ENCODE measurements at places on chromosomes 2 and 18.

GRCh38 chr2:210366675-210367080, 51.7 kb upstream of the MYL1 start:
- no peak for DNase-seq

- no peak for DNase-seq
These were observed 10.6 kb upstream of the ABCA12 start for GRCh38 chr2:215149060-215149459.

DNA sequence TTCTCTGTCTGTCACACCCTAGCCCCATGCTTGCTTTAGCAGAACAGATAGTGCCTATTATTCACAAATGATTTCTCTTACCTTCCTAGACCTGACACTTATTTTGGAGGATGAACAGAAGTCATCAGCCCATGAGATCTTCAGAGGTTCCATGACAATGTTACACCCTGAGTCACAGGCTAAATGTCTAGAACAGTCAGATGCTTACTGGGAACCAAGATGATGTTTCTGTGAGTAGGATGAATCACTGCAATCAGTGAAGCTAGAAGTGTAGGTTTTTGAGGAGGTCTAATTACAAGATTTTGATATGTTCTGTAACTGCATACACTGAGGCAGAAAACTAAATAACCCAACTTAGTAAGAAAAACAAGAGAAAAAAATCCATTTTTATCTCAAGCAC, 123.0 kb upstream of the THUMPD2 start:
- DNase-seq: no peak

DNA sequence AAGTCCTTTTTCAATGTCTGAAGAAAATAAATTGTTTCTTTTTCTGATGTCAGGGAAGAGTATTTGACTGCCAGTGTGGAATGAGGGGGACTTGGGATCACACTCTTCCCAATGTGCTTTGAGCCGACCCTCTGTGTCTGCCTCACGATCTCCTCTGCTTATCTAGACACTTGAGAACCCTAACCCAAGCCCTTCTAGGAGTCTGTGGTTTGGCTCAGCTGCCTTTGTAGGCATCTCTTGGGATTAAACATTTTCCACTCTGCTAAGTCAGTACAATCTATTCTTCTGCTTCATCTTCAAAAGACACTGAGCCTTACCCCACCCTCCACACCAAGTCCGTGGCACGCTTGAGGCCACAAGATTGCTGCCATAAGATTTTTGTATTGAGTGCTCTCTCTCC, 19.4 kb downstream of the FAM110C start:
- DNase-seq: no peak

DNA sequence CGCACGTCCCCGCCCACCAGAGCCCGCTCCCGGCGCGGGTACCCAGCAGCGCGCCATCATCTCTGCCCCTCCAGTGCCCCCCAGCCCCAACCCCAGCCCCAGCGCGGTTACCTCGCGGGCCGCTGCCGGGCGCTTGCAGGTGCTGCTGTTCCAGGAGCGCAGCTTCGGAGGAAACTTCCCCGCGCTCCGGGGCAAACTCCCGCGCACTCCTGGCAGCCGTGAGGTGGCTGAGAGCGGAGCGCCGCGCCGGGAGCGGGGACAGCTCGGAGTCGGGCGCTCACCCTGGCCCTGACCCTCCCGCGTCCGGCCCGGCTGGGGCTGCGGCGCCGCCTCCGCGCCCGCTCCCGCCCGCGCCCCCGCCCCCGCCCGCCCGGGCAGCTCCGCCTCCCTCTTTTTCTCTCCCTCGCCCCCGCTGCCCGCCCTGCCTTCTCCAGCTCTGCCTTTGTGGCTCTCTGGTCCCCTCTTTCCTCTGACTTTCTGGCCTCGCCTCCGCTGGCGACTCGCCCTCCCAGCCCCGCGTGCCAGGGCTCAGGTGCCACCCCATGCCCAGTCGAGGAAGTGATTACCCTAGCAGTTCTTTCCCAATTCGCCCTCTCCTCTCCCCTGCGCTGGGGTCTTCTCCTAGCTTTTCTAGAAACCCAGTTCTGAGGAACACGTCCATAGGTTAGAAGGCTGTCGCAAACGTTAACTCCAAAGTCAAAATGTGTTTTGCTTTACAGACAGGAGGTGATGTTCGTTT, at the start of gene CHST9:
CHST9 (minus strand) TSS at position 284 of the 739 bp plus-strand sequence. CDS start 42,499 bp downstream, outside the sequence.
- no peak for DNase-seq

GRCh38 chr2:127811397-127812321, 688 bp upstream of the WDR33 start:
- no peak for DNase-seq

GRCh38 chr2:108139521-108139920, 100.2 kb upstream of the SULT1C3 start:
- no peak for DNase-seq

DNA sequence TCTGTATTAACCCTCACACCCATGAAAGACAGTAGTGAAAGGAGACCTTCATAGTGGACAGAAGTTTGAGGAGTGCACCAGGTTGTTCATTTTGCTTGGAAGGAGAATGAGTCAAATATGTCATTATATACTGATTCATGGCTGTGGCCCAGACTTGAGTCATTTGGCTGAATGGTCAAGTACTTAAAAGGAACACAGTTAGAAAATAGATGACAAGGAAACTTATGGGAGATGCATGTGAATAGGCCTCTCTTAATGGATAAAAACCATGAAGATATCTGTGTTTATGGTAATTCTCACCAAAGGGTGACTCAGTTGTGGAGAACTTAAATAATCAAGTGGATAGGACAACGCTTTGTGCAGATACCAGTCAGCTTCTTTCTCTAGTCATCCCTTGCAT, 524.7 kb upstream of the CNTNAP5 start:
- no peak for DNase-seq

DNA sequence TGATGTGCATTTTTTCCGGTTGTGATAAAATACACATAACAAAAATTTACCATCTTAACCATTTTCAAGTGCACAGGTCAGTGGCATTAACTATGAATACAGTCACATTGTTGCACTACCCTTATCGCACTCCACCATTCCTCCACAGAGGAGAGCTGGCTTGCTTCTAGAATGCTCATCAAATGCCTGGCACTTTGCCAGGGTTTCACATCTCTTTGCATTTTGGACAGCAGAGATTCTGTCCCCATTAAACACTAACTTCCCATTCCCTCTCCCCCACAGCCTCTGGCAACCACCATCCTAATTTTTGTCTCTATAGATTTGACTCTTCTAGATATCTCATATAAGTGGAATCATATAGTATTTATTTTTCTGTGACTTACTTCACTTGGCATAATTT, 165.0 kb downstream of the ASB1 start:
- no peak for DNase-seq

DNA sequence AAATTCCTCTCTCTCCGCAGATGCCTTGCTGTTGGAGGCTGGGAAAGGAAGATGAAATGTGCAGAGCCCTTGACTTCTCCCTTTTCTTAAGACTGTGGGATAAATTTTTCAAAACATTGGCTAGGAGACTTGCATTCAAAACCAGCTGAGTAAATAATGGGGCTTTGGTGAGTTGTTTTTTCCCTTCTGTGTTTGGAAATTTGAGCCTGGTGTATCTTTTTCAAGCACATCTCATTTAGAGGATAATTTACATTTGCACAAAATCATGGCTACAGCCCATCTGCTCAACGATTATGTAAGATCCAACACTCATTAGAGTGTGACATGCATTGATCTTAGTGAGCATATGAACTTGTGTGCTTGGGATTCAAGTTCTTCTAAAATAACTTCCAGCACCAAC, 112.1 kb upstream of the ATP8B1 start:
- no peak for DNase-seq

DNA sequence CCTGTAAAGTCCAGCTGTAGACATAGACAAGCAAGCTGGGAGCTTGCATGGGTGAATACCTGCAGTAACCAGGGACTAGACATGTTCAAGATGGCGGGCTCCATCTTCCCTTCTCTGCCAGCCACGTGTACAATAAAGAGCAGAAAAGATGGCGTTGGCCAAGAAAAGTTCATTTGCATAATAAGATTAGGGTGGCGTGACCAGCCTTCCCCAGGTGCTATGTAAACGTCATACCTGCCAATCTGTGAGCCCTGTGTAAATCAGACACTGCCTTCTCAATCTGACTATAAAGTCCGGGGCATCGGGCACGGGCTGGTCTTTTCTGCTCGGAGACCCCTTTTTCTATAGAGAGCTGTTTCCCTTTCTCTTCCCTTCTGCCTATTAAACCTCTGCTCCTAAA, 101.6 kb upstream of the XPO1 start:
- DNase-seq: no peak

GRCh38 chr18:35717182-35717581, 135.6 kb downstream of the GALNT1 start:
- no peak for DNase-seq

GRCh38 chr18:51988277-51988676, 351.7 kb upstream of the DCC start:
- DNase-seq: no peak

DNA sequence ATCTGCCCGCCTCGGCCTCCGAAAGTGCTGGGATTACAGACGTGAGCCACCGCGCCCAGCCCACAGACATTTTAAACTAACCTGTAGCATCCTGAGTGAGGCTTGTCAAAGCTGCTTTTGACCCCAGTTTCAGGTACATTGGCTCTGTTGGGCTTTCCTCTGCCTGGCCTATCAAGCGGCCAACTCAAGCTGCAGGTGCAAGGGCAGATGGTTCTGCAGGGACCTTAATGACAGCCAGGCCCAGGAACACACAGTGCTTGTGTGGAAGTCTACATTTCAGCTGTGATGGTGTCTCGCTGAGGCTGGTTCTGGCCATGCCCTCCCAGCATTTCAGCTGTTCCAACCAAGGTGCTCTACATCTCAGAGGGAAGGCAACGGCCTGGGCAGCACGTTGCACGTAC, 18.4 kb downstream of the INPP4A start:
- DNase-seq: no peak

DNA sequence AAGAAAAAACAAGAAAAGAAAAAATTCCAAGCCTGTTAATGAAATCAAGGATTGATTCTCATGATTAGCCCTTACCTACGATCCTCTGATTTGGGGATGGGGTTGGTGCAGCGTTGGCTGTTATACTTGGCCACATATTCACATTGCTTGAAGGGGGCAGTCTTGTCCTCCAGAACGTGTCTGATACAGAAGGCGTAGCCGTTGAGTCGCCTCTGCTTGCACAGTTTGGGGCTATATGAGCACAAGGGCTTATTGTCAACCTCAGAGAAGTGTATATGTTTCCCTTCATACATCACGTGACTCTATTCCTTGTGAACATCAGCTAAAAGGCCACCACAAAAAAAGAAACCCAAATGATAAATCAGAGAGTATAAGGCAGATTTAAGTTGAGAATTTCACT, 23.2 kb downstream of the INO80D start:
- DNase-seq: no peak

DNA sequence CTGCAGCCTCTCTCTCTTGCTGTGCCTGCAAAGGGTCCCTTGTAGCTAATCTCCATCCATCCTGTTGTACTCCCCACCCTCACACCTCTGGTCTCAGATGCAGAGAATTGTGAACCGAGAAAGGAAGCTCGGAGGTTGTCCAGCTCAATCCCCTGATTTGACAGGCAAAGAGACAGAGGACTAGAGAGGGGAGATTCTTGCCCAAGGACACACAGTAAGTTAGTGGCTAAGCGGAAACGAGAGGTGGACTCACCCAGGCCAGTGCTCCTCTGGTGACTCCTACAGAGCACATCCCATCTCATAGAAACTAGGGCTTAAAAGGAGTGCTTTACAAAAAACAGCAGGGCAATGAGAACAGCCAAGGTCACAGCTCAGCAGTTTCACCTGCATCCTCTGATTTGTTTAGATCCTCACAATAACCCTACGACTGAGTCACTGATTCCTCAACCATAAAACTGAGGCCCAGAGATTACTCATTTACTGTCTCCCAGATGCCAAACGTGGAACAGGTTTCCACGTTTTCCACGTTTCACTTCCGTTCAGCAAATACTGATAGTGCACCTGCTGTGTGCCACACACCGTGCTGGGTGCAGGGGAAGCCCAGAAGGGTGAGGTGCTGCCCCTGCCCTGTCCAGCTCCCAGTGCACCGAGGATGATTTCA, 22.1 kb downstream of the EHD3 start:
- DNase-seq: no peak

DNA sequence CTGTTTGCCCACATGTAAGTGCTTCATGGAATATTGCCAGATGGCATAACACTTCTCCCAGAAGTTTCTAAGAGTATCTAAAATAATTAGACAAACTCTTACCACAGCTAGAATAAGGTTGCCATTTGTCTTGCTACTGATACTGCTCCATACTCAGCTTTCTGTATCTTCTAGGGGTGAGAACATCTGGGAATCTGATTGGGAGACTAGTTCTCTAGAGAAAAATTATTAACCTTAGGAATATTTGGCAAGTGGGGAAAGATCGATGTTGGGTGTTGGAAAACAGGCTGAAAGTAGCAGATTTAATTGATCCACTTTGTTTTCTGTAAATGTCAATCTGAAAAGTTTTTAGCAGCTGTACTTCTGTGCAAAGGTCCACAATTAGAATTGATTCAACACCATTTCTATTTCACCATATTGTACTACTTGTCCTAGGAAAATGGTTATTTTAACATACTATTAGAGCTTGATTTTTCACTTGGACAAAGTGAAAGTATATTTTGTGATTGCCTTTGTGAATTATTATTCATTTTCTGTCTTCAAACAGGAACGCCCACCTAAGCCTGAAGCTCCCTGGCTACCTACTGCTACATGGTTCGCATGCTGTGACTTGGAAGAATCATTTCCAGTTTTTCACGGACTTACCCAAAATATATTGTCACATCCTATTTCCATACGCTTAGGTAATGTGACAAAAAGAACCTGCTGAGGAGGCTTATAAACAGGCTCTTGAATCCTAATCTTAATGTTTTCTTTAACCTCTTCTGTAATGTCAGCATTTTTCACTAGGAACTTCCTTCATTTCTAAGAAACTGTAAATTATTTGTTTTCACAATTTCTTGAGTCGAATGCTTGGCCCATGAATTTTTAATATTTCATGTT, 147.7 kb downstream of the TRABD2A start:
- no peak for DNase-seq

DNA sequence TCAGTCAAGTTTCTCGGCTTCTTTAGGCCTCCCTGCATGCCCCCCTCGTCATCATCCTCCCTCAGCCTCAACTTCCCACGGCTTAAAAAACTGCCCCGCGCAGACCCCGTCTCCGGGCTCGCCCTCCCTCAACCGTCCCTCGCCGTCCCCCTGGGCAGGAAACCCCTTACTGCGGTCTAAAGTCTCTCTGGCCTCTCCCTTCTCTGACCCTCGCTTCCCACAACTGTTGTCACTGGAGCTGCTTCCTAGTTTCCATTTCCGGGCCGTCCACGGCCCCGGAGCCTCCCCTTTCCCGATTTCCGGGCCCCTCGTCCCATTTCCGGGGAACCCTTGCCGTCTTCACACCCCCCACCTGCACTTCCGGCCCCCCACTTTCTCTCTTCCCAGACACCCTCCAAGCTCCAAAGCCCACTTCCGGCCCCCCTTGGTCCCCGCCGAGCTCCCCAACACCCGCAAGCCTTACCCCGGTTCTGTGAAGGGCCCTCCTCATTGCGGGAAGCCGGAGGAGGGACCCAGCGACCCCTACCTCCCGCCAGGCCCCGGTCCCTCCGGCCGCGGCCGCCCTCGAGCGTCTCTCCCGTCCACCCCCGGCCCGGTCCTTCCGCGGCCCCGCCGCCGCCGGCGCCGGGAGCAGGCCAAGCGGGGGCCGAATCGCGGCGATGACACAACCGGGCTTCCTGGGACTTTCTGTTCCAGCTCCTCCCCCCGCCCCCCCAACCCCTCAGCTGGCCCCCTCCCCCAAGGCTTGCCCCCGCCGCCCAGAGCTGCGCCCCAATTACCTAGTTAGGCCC, 513 bp downstream of the TRIP12 start:
- peak; percentile 63 for DNase-seq

GRCh38 chr2:185063761-185064160, 465.4 kb downstream of the ZNF804A start:
- no peak for DNase-seq

Measured in stimulated activated CD4-positive, alpha-beta T cell treated with anti-CD3 and anti-CD28 coated beads, Interleukin-15, amount 100 ng/mL, for 48 hours (primary cell).